Stomach (tissue), 19 donors: ENCODE measurements at places on chromosomes 1 and 21.
A peak's percentile ranks its signal among the peaks of the same experiment; 100 is the strongest.

DNA sequence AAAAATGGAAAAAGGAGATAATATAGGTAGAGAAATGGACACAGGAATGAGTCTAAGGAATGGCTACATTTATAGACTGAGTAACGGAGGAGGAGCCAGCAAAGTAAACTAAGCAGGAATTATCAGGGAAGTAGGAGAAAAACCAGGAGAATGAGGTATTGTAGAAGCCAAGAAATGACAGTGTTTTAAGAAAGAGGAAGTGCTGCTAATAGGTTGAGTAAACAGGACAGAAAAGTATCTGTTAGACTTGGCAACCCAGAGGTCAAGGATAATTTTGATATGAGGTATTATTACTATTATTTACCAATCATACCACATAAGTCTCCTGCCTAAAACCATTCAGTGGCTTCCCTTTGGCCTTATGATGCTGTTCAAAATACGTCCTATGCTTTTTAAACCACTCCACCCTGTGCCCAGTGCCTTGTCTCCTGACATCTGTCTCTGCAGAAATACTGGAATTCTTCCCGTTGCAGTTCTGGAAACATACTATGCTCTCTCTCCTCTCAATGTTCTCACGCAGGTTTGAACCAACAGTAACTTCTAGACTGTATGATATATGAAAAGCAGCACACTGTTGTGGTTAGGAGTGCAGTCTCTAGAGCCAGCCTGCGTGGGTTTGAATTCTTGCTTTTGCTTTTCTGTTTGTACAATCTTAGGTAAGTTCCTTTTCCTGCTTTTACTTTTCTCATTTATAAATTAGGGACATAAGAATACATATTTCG, 24.6 kb upstream of the NEK7 start:
- no peaks in the 10 kb centered on the region for H3K4me1 ChIP-seq
- DNase-seq = no peak
- no peak overlapping the region for H3K27ac ChIP-seq
- H3K4me3 ChIP-seq = no peak overlapping the region
- no peaks in the 10 kb centered on the region for H3K36me3 ChIP-seq
- no peaks in the 10 kb centered on the region for H3K27me3 ChIP-seq

DNA sequence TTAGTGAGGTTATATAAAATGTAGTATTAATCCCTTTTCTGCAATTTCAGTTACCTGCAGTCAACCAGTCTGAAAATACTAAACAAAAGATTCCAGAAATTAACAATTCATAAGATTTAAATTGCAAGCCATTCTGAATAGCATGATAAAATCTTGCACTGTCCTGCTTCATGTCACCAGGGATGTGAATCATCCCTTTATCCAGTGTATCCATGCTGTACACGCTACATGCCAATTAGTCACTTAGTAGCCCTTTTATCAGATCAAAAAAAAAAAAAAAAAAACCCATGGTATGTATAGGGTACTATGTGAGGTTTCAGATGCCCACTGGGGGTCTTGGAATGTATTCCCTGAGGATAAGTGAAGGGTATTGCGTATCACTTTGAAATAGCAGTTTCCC, 191.3 kb upstream of the HP1BP3 start:
- H3K4me1 ChIP-seq = peaks cover 5% of the 10 kb centered on the region
- DNase-seq = no peak
- no peaks in the 10 kb centered on the region for H3K27me3 ChIP-seq
- peaks cover 13% of the 10 kb centered on the region for H3K36me3 ChIP-seq
- no peak overlapping the region for H3K4me3 ChIP-seq

DNA sequence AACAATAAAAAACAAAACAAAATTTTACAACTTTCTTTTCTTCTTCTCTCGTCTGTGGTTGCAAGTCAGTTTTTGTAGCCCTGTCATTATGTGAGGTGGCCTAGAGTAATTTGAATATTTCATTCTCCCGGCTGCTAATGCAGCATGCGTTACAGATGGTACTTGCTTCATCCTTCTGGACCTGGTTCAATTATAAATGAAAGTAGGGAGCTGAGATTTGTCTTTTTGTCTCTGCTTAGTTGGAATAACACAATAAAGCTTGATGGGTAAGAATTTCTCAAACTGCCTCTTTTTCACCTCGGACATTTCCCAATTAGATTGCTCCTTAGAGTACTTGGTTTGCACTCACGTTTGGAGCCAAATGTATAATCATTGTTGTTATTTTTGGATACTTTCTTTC, 201.6 kb downstream of the PBX1 start:
- no peaks in the 10 kb centered on the region for H3K36me3 ChIP-seq
- peak overlapping the region; percentile 36 for H3K27ac ChIP-seq
- peaks cover 2% of the 10 kb centered on the region for H3K4me1 ChIP-seq
- H3K4me3 ChIP-seq = no peak overlapping the region
- DNase-seq = no peak

DNA sequence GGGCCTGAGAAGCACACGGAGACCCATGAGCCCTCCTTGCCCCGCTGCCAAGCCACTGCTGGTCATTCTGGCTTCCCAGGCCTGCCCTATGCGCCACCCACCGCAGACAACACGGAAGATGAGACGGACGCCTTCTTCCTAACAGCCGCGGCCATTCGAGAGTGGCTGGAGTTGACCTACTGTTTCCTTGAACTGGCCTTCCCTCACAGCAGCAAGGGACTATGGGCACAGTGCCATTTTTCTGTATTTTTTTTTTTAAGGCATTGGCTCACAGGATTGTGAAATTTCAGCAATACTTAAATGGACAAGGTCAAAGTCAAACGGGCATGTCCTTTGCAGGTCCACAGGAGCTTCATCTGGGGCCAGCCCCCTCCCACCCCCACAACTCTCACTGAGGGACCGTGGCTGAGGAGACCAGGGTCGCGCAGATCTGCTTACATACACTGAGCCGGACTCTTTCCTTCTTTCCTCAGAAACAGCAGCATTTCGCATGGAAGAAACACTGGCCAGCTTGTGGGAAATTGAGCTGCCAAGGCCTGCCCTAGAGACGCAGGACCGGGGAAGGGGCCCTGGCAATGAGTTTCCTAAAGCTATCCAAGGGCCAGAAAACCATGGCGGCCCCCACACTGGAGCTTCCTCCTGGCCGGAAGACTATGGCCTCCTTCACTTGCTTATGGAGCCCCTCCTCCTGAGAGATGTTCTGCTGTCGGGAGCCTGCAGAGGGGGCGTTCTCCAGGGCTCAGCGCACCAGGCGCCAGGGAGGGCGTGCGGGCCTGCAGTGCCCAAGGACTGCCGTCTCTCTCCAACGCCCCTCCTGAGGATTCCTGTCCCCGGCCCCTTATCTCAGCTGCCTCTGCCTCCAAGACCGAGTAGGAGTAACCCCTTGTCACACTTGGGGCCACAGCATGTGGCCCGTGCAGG, 98.9 kb downstream of the PGBD5 start:
- no peaks in the 10 kb centered on the region for H3K4me1 ChIP-seq
- DNase-seq = no peak
- no peak overlapping the region for H3K27ac ChIP-seq
- H3K36me3 ChIP-seq = no peaks in the 10 kb centered on the region
- no peaks in the 10 kb centered on the region for H3K27me3 ChIP-seq

DNA sequence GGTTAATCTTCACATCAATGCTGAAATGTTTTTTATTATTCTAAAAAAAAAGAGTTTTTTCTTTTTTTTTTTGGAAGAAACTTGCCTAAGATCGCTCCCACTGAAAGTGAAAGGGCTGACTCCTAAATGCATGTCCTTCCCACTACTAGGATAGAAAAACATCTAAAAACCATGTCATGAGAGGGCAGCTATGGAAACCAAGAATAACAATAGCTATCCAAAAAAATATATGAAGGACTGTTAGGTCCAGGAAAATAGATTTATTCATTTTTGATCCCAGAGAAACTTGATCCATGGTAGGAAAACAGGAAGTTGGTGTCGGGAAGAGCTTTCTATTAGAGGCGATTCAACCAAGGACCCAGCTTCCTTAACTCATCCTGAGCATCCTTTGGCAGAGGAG, 23.1 kb upstream of the ROR1 start:
- H3K4me1 ChIP-seq = no peaks in the 10 kb centered on the region
- H3K27ac ChIP-seq = no peak overlapping the region
- H3K27me3 ChIP-seq = no peaks in the 10 kb centered on the region
- no peak for DNase-seq
- H3K36me3 ChIP-seq = no peaks in the 10 kb centered on the region
- H3K4me3 ChIP-seq = no peak overlapping the region
